RWPE1 (cell line): ENCODE measurements at places on chromosomes 7 and 10.

- no peak for DNase-seq
These were observed 76.1 kb upstream of the DUSP5 start for GRCh38 chr10:110421512-110422138.

DNA sequence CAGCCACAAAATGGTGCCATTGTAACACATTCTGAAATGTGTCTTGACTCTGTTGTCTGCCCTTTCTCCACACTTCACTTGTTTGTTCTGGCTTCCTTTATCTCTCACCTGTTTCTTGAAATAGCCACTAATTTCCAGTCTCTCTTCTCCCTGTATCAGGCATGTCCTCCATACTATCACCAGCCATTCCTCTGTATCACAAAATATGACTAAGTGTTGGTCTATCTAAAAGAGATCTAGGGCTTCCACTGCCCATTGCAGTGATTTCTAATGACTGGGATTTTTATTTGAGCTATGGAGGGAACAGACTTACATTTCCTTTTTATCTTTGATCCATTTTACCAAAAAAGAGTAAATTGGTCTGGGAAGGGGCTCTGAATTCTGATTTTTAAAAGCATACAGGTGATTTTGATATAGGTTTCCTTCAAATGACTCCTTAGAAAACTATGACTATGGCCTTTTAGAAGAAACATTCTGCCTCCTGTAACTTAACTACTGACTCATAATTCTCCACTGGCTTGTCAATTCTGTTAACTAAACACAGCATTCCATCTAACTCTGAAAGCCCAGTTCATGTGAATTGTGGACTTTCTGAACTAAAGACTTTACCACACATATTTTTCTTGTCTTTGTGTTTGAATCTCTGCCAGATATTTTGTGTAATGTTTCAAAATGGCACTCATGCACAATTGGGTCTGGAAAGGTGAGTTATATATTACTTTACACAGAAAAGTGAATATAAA, 1121.4 kb downstream of the XPNPEP1 start:
- DNase-seq: no peak

GRCh38 chr10:26454891-26455290, 16.8 kb downstream of the APBB1IP start:
- no peak for DNase-seq

- no peak for DNase-seq
These were observed 38.8 kb downstream of the DLG5 start for GRCh38 chr10:77887631-77888355.

DNA sequence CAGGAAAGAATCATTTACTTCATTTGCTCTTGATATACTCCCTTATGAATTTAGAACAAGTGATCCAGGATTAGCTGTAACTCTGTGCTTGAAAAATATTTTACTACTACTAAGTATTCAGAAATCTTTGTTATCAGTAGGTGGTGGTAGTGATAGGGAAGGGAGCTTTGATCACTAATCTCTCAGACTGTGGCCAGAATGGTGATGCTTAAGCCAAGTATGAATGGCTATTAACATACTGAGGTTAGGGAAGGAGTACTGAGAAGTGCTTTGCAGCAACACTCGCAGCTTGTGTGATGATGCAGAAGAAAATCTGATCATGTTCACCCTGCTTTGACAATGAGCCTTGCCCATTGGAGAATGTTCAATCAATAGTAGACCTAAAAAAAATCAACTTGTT, 29.3 kb downstream of the AP3M1 start:
- no peak for DNase-seq

DNA sequence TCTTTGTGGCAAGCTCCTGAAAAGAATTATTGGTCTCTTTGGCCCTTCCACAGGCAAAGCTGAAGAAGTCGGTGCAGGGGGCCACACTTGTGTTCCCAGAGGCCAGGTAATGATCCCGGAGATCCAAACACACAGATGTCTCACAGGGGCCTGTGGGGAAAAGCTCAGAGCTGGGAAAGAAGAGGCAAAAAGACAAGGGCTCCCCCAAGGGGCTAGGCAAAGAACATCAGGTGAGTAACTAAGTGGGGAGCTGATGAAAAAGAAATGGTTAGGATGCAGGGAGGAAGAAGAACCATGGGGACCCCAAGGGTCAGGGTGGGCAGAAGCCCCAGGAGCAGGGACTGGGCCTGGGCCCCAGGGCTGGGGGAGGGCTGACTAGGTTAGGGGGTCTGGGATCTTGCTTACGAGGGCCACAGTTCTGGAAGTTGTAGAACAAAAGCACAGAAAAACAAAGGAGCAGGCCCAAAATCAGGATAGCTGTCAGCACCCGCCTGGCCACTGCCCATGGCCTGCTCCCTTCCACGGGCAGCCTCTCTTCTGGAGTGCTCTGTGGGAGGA, 1.1 kb downstream of the KEL start:
- no peak for DNase-seq

- DNase-seq: no peak
These were observed 19.7 kb downstream of the AHR start for GRCh38 chr7:17318146-17318545.

DNA sequence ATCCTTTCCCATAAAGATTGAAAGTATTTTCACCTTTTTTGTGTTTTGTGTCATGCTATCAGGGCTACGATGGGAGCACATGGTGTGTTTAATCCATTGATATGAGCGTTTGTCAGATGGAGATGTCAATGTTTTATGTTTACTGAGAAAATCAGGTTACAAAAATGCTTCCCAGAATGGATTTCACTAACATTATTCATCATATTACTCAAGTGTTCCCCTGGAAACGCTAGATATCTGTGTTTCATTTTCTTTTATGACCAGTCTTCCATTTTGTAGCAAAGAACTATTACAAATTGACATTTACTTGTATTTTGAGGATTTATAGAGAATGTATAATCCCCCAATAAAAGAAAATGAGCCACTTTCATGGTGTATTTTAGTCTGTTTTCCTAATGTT, 293.5 kb upstream of the AKR1E2 start:
- peak; percentile 23 for DNase-seq

DNA sequence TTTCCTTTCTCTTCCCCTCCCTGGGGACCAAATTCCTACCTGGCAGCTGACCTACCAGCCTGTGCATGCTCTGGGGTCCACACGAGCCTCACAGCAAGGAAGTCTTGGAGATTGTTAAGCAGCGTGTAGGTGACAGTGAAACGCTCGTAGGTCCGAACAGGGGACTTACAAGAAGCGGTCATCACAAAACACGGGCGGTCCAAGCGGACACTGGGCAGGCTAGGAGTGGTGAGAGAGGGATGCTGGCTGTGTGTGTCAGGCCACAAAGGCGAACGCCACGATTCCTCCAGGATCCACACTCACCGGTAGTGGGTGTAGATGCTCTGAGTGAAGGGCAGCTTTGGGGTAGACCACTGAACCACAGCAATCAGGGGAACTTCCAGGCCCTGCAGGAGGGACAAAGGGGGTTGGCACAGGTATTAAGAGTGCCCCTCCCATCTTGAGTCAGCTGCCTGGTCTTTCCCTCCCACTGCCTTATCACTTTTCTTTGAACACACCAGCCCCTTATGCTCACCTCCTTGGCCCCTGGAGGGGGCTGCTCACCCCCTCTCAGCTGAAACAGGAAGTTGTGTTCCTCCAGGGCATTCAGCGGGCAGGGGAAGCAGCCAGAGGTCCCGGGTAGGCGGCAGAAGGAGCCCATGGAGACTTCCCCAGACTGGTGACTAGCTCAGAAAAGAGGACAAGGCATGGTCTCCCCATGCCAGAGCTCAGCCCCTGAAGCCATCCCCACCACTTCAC, 2.0 kb downstream of the TRAPPC14 start:
- no peak for DNase-seq

DNA sequence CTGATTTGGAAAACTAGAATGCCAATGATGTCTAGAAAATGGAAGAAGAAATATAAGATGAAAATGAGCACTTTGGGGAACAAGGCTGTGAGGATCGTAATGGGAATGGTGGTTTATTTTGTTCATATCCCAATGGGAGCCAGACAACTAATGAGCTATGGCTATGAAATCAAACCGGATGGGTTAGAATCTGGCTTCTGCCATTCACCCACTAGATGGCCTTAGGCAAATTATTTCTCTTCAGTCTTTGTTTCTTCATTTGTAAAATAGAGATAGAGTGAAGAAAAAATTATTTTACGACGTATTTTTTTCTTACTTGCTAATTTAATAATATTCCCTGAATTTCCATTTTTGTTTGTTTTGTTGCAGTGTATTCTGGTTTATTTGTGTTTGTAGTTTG, 572.1 kb upstream of the IGFBP3 start:
- DNase-seq: no peak

DNA sequence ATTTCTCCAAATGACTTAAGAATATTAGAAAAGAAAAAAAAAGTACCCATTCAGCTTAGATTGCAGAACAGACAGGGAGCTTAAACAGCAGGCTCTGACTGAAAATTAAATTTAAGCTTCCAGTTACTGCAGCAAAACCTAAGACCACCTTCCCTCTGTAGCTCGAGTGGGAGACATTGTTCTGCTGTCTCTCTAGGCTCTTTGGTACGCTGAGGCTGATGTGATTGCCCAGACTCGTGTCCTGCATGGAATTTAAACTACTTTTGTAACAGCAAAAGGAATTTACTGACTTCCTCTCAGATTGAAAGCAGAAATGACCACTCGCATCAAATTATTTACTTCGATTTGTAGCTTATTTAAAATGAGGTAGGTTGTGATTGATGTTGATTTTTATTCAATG, 124.6 kb downstream of the LRRTM3 start:
- DNase-seq: no peak

GRCh38 chr7:131608116-131608500, 51.7 kb upstream of the PODXL start:
- DNase-seq: no peak

DNA sequence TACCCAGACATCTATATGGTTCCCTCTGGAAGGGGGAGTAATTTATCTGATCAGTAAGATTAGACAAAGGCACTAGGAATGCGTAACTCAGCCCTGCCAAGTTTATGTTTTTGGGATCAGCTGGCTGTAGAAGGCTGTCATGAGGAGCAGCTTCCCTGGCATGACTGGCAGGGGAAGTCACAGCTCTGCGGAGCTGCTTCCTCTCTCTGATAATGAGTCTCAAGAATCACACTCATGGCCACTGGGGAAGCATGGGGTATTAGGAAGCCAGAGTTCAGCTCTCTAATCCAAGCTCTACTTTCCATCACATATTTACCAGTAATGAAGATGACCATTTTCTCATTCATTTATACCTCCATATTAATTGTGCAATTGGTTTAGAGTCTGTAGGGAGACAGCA, 758.9 kb downstream of the GRM8 start:
- no peak for DNase-seq

DNA sequence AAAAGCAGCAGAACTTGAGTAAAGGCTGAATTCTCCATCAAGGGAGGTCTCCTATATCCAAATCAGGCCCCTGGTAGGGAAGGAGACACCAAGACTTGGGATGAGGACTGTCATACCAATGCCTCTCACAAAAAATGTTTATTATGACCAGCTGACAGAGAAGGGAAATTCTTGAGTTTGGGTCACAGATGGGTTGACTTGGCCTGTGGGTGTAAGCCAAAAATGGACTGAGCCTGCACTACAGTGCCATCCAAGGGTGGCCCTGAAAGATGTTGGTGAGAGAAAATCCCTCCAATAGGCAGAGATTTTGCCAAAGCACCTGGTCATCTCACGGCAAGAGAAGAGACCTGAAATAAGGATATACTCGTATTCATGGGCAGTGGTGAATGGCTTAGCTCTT, 27.0 kb upstream of the PPIF start:
- no peak for DNase-seq
